ENCODE measurements at places on chromosomes 7 and 10.

DNA sequence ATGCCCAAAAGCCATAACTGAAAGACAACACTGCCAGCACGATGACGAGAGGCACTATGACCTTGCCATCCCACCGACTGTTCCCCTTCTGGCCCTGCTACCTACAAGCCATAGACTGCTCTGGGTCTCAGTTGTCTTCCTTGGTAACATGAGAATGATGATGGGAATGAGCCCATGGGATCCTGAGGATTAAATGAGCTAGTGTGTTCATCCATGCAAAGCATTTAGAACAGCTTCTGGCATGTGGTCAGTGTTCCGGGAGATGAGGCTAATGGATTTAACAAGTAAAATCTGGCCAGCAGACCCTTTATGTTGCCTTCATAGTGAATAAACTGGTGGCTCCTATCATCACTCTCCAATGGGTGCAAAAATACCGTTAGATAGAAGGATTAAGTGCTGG lies 62.4 kb upstream of the WDR11 start:
- no peak for DNase-seq

- DNase-seq, result no peak
Measured at GRCh38 chr7:101666293-101666692, 37.2 kb upstream of the MYL10 start.

- DNase-seq, result no peak
Measured at GRCh38 chr10:124174673-124175645, 81.6 kb upstream of the CHST15 start.

- DNase-seq, result no peak
Measured at GRCh38 chr7:105163718-105164117, 149.7 kb downstream of the KMT2E start.

GRCh38 chr7:158343936-158344455 lies 243.6 kb downstream of the PTPRN2 start:
- DNase-seq, result no peak

GRCh38 chr7:96319439-96319838 lies 2.5 kb downstream of the SLC25A13 start:
- no peak for DNase-seq

GRCh38 chr10:56537984-56538383 lies 176.9 kb upstream of the ZWINT start:
- DNase-seq, result no peak

DNA sequence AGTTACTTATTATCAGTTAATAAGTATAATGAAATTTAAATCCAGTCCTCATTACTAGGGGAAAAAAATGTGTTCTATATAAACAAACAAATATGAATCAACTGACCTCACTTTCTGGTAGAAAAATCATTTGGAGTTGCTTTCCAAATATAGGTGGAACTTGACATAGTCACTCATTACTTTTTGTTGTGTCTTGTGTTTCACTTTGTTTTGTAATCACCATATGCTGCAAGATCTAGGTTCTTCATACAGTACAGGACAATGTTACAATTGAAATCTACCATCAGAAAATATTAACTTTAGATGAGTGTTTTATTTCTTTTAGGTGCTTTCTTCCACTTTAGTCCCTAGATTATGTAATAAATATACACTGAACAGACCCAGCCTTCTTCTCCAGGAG lies 16.9 kb downstream of the TFEC start:
- no peak for DNase-seq

GRCh38 chr10:101903827-101904550 lies 60.4 kb upstream of the KCNIP2 start:
- no peak for DNase-seq

- no peak for DNase-seq
Measured at GRCh38 chr7:15303357-15303756, 258.5 kb downstream of the AGMO start.

DNA sequence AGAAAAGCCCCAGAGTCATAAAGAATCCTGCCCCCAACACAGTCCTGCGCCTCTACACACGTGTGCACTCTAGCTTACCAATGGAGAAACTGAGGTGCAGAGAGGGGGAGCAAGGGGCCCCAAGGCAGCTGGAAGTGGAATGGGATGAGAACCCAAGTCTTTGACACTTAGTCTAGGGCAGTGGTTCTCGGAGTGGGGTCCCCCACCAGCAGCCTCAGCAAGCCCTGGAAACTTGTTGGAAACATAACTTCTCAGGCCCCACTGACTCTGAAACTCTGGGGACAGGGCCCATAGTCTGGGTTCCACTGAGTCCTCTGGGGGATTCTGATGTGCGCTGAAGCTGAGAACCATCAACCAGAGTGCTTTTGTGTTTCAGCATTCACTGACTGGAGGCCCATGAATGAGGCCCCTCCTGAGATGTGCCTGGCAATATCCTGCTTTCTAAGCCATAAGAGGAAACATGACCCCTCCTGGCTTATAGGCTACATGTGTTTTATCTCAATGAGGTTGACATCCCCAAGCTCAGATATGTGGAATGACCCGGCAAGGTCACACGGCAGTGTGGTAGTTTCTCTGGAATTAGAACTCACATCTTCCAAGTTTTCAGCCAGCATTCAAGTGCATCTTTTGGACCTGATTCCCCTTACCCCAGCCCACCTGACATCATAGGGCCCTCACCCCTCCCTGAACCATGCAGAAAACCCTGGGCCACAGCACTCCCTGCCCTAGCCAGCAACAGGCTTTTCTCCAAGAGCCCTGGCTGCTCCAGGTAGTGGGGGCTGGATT lies 147.3 kb upstream of the PCBD1 start:
- no peak for DNase-seq

DNA sequence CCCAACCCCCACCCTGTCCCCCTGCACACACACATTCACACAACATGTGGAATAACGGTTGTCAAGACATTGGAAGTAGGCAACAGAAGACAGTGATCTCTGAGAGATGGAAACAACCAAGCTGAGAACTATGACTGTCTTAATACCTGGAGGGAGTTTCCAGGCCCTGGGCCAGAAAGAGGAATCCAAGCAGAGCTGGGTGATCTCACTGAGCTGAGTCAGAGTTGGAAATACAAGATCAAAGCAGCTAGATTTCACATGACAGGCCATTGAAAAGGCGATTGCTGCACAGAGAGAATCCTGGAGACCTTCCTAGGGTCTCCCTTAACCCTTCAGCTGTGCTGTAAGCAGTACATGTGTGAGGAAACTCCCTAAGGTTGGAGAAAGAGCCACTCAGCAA lies 165.8 kb upstream of the PRSS1 start:
- DNase-seq, result no peak

- no peak for DNase-seq
Measured at GRCh38 chr7:28872226-28872625, 85.9 kb downstream of the TRIL start.

GRCh38 chr7:116731445-116732335 lies 59.7 kb downstream of the MET start:
- DNase-seq, result no peak

GRCh38 chr7:135184254-135184841 lies 13.8 kb upstream of the CYREN start:
- DNase-seq, result no peak

DNA sequence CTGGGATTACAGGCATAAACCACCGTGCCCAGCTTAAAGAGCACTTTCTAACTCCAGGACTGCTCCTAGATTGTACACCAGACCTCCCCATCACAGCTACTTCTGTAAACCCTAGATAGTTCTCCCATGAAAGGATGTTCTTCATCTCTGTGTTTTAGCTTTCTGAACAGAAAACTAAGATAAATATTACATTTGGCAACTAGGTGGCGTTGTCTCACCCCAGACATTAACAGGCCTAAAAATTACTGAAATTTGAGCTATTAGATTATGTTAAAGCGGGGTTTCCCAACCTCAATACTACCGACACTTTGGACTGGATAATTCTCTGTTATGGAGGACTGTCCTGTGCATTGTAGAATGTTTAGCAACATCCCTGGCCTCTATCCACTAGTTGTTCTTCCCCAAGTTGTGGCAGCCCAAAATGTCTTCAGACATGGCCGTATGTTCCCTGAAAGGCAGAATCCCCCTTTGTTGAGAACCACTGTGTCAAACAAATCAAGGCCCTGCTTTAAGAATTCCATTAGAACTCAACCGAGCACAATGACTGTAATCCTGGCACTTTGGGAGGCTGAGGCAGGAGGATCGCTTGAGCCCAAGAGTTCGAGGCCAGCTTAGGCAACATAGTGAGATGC lies 19.1 kb downstream of the ATOH7 start:
- no peak for DNase-seq

DNA sequence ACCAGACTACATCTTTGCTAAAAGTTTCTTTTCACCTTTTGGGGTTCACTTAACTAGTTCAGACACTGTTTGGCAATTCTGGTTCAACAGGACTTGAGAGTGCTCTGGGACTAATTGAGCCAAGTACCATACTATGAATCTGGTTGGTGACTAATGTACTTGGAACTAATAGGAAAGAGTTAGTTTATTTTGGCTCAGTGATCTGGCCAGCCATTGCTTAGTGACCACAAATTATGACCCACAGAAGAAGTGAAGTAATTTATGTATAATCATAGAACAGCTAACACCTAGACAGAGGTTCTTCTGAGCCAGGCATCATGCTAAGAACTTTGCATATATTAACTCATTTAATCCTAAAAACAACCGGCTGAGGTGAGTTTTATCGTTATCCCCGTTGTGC lies 126.5 kb upstream of the JCAD start:
- DNase-seq, result no peak

GRCh38 chr7:92729172-92729571 lies 107.2 kb downstream of the CDK6 start:
- no peak for DNase-seq

- DNase-seq, result no peak
Measured at GRCh38 chr7:3494947-3495346, 193.9 kb downstream of the SDK1 start.

DNA sequence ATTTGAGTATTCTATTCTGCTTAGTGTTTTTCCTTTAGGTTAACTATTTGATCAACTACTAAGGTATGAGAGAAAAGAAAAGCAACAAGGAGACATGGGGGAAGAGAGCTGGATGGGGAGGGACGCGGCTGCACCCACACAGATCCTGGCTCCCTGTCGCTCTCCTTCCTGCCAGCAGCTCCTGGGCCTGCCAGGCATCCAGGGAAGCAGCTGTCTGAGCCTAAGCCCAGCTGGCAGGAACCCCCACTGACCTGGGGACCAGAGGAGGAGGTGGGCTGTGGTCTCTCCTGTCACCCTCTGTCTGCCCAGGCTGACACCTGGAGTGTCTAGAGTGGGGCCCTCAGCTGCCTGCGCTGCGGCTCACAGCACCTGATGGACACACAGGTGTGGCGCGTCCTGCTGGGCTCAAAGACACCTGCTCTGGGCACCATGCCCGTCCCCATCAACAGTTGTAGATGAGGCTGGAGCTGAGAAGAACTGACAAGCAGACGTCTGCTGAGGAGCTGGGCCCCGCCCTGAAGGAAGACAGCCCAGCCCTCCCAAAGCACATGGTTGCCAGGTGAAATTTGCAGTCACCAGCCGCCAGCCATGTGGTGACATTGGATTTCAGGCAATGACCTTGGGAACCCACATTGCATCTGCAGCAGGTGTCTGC lies 207.9 kb downstream of the PLXNA4 start:
- DNase-seq, result no peak

GRCh38 chr7:152910545-152911225 lies 151.1 kb downstream of the ACTR3B start:
- DNase-seq, result no peak

DNA sequence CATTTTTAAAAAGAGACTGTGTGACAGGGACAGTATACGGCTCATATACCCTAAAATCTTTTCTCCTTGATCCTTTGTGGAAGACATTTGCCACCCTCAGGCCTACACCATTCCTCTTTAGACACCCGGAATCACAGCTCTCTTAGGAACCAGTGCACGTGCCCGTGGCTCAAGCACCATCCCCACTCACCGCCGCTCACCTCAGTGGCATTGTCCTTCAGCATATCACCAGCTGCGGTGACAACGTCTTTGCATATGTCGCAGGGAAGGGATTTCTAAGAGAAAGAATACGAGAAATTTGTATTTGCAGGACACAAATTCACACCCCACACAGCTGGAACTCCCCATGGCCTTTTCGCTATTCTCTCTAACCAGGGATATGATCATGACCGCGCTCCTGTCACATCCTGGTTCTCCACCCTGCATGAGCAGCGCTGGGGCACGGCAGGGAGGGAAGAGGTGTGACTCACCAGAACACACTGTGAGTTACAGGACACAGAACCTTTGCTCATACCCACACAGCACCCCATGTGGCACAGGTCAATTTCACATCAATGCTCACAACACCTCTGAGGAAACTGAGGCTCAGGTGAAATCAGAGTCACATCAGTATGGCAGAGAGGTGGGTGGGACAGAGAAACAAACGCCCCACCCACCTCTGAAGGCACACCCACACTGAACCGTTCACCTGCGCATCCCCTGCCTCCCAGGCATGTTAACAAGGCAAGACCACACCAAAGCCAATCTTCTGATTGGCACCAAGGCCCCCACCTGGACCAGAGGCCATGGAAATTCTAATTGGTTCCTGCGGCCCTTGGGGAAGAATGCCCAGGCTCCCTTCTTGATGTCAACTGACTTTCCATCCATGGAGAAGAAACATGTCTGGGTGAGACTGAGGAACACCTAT lies 19.2 kb downstream of the PSAP start:
- DNase-seq, result no peak

- no peak for DNase-seq
Measured at GRCh38 chr7:111853201-111853990, 291.1 kb upstream of the IMMP2L start.

DNA sequence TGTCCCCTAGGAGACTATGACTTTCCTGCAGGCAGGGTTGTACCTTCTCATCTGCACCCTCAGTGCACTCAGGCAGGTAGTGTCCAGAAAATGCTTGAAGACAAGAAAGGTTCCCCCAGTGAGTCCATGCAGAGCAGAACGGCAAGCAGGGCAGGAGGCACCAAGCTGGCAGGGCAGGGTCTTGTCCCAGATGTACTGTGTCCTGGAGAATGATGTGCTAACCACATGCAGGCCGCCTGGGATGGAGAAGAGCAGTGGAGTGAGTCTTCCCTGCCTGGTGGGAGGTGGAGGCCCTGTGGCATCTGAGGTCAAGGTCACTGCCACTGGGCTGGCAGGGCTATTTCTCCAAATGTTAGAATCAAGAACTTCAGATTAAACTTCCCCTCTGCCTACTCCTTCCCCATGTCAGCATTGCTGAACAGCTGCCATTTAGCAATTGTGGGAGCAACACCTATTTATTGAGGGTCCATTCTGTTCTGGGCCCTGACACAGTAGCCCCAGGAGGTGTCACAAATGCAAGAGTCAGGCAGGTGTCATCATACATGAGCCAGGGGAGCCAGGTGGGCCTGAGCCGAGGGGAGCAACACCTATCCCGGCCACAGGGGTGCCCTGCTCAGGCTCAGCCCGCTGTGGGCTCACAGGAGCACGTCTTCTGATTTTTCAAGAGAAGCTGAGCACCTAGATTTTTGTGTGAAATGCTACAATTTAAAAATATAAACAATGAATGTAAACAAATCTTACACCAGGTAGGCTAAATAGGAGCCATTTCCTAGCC lies 34.1 kb downstream of the PTPRE start:
- no peak for DNase-seq

DNA sequence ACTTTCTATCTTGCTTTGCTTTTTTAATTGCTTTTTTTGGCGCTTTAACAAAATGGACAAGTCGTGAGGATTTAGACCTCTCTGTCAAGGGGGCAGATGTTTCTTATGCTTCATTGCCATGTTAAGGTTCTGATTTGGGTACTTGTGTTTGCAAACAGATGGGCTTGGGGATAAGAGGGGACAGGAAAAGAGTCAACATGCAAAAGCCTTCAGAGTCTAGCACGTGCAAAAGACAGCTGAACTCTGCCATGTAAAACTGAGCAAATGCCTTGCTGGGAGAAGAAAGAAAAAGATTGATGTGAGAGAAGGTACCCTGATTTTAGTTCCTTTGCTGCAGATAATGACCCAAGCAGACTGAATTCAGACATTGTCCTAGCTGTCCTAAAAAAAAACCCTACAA lies 173.1 kb downstream of the KIAA1217 start:
- no peak for DNase-seq

GRCh38 chr7:2908103-2908683 lies 64.1 kb upstream of the GNA12 start:
- no peak for DNase-seq
